ENCODE measurements at places on chromosomes 11 and 22.
A peak's percentile ranks its signal among the peaks of the same experiment; 100 is the strongest.

GRCh38 chr11:813456-814096, 3.8 kb downstream of the RPLP2 start:
- DNase-seq: no peak

DNA sequence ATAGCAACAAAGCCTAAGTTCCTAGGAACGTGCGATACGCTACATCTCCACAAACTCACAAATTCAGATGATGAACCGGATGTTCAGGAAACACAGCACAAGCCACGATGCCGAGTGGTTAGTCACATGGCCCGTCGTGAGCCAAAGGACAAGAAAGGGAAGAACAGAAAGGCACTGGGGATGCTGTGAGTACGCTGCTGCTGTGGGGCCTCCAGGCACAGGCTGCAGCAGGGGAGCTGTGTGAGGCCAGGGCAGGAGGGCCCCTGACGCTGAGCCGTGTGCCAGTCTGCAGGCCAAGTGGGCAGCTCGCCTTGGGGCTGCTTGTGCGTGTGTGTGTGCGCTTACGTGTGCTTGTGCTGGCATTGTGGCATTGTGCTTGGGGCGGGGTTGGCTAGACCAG, 89.4 kb downstream of the CTTN start:
- DNase-seq: peak; percentile 35

GRCh38 chr22:29596408-29596807, 7.0 kb upstream of the NF2 start:
- no peak for DNase-seq

DNA sequence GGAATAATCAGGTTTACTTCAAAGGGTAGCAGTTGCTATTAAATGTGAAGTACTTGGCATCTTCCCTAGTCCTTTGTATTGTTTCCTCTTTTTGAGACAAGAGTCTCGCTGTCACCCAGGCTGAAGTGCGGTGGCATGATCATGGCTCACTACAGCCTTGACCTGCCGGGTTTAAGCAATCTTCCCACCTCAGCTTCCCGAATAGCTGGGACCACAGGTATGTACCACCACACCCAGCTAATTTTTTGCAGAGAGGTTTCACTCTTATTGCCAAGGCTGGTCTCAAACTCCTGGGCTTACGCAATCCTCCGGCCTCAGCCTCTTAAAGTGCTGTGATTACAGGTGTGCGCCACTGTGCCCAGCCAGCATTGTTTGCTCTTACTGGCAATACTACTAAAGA, 36.2 kb upstream of the RAPSN start:
- DNase-seq: peak; percentile 87

Measured in lower lobe of right lung (tissue), 2 donors.